ENCODE measurements at places on chromosomes 2 and 18. TPM values are rescaled to one million over a fixed set of nuclear protein-coding genes. Genes with fewer than 3 reads are reported as not detected.

Gene FKBP1B
- total RNA-seq: 1.5 TPM

Gene UXS1
- total RNA-seq: 23.7 TPM

Gene DNAJB2
- total RNA-seq: 62.1 TPM

Gene SLC30A3
- total RNA-seq: 9.9 TPM

Gene SLC11A1
- total RNA-seq: 2.5 TPM

Gene LRRC30
- total RNA-seq: not detected

Gene ASB18
- total RNA-seq: 18.6 TPM

Gene SRSF7
- total RNA-seq: 33.6 TPM

Gene PTPRN
- total RNA-seq: not detected

Gene PGAP1
- total RNA-seq: 3.6 TPM
